ENCODE measurements at places on chromosomes 4 and X.

DNA sequence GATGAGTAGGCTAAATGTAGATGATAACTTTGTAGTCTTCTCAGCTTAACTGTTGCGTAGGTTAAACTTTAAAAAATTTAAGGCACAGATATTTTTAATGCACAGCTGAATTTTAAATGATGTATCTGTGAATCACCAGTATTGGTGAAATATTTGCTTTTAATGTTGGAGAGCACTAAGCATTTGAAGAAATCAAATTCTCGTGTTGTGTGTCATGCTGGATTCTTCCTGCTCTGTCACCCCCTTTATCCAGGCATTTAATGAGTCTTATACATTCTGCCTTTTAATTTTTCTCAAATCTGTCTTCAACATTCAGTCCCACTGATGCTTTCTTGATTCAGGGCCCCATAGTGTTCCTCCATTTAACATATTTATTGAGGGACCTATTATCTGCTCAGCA lies 76.7 kb downstream of the SLC4A4 start:
- DNase-seq = no peak

- DNase-seq = no peak
These were observed 3.6 kb downstream of the GTPBP6 start for GRCh38 chrX:314781-315595.

DNA sequence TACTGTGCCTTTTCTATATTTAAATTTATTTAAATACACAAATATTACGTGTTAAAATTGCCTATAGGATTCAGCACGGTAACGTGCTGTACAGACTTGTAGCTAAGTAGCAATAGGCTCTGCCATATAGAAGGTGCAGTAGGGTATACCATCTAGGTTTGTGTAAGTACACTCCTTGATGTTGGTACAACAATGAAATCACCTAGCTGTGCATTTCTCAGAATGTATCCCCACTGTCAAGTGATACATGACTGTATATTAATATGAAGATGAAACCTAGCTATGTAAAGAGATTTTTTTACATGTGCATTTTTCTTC lies 431.2 kb downstream of the KCTD8 start:
- no peak for DNase-seq

DNA sequence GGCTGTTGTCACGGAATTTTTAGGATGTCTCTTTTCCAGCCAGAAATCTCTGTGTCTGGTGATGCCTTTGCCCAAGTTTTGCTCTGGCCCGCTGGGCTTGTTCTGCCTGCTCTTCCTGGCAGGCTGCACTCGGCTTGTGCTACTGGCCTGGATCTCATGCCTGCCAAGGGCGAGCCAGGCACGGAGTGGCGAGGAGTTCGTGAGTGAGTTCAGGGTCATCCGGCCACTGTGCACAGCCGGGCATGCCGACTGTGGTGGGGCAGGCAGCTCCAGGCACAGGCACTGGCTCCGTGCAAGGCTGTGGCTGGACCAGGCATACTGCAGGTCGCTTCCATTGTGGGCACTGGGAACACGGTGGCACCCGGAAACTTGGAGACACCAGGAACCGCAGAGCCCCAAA lies 129.1 kb downstream of the ARHGAP10 start:
- no peak for DNase-seq

All from NCI-H510A treated with DMSO at 0.1 percent for 48 hours (cell line).